T-helper 17 cell (primary cell): ENCODE measurements at places on chromosomes 5 and 9. TPM values are rescaled to one million over a fixed set of nuclear protein-coding genes. Genes with fewer than 3 reads are reported as not detected.

DNA sequence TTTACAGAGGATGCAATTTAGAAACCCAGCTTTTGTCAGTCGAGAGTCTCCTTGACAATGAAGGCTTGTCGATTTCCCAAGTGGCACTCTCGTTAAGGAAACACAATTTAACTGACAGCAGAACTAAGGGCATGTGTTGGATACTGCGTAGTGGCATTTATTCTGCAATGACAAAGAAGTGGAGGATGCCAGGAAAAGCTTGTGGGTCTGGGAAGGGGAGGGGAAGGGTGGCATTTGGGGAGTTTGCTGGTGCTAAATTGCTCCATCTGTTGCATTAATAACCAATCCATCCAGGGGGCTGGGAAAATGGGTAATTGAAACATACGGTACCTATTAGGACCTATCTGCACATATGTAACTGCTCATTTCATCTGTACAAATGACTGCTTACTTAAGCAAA, 190.6 kb downstream of the NSG2 start:
- no peaks in the 10 kb centered on the region for H3K36me3 ChIP-seq
- H3K27ac ChIP-seq, result no peak overlapping the region
- H3K4me3 ChIP-seq, result no peak overlapping the region
- no peak for DNase-seq
- no peaks in the 10 kb centered on the region for H3K4me1 ChIP-seq
- no peaks in the 10 kb centered on the region for H3K27me3 ChIP-seq

DNA sequence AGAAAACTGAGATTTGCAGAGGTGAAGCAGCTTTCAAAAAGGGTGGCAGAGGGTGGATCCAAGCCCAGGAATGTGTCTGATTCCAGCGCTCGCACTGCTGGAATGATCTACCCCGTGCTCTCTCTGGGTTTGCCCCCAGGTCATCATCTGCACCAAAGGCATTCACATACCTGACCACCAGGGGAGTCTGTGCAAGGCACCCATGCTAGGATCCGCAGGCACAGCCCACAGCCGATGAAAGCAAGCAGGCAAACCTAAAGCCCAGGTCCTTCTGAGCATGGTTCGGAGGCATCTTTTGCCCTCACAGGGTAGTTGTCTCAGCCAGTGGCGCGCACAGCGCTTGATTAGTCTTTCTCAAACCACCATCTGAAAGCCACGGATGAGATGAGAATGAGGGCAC, 56.6 kb downstream of the TEK start:
- H3K27me3 ChIP-seq, result no peaks in the 10 kb centered on the region
- no peak overlapping the region for H3K4me3 ChIP-seq
- H3K4me1 ChIP-seq, result no peaks in the 10 kb centered on the region
- H3K27ac ChIP-seq, result no peak overlapping the region

DNA sequence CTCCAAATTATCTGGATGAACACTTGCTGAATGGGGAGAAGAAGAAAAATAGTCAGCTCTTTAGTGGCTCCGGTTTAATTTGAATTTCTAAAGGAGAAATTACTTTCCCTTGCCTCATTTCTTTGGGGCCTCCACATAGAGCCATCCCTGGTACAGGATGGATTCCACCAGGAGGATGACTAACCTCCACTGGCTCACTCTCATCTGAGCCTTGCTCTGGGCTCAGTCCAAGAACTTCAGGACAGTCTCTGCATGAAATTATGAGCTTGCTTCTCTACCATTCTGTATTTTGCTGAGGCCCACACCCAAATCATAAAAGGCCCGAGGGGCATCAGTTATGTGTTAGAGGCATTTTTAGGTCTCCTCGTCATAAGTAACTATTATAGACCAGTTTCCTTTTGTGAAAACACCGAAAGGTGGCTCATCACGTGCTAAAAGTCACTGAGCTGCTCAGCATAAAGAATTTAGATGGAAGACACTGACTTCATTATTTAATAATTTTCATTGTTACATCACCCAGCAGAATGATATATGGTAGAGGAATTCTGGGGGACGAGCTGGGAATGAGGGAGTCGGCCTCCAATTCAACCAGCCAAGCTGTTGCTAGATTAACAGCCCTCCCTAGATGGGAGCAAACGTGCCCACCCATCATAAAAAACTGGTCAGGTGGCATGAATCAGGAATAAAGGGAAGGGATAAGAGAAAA, 222.1 kb downstream of the TARS1 start:
- H3K4me1 ChIP-seq, result no peaks in the 10 kb centered on the region
- H3K4me3 ChIP-seq, result no peak overlapping the region
- no peaks in the 10 kb centered on the region for H3K36me3 ChIP-seq

DNA sequence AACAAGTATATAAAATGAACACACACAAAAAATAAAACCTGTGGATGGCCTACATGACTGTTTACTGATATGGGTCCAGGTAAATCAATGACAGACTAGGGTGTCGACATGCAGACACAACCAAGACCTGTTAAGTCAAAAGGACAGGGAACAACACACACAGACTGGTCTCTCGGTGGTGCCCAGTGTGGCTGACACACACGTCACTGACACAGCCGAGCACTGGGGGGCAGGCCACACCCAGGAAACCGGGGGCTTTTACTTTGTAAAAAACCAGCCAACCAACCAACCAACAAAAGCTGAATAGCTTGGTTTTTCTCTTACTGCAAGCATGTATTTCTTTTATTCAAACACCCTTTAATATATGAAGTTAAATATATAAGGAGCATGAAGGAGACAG, 5.0 kb downstream of the FAM163B start:
- no peak overlapping the region for H3K27ac ChIP-seq
- no peak overlapping the region for H3K4me3 ChIP-seq
- no peaks in the 10 kb centered on the region for H3K36me3 ChIP-seq
- peaks cover 41% of the 10 kb centered on the region for H3K27me3 ChIP-seq
- peaks cover 5% of the 10 kb centered on the region for H3K4me1 ChIP-seq

DNA sequence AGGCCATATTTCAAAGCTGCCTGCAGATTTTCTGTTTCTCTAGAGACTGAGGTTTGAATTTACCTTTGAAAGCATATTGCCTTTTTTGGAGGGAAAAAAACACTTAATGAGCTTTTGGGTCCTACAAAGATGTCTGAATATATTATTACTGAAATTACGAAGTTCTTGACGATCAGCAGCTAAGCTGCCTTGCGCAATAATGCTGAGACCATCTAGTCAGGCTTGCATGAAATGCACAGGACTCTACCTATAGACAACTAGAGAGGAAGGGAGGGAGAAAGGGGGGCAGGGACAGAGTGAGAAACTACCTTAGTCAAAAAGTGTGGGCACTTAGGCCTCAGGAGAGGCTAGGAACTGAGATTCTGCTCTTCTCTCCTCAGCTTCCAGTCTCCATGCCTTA, 175.9 kb upstream of the KIF2A start:
- no peaks in the 10 kb centered on the region for H3K27me3 ChIP-seq
- no peak overlapping the region for H3K27ac ChIP-seq
- H3K4me1 ChIP-seq, result no peaks in the 10 kb centered on the region
- DNase-seq, result no peak
- H3K4me3 ChIP-seq, result no peak overlapping the region

- no peak overlapping the region for H3K27ac ChIP-seq
- no peak for DNase-seq
- H3K4me3 ChIP-seq, result no peak overlapping the region
- no peaks in the 10 kb centered on the region for H3K27me3 ChIP-seq
- H3K36me3 ChIP-seq, result peaks cover 2% of the 10 kb centered on the region
These were observed 5.0 kb downstream of the GBGT1 start for GRCh38 chr9:133158695-133159094.

- H3K27ac ChIP-seq, result peak overlapping the region; percentile 59
- no peaks in the 10 kb centered on the region for H3K36me3 ChIP-seq
- peaks cover 5% of the 10 kb centered on the region for H3K27me3 ChIP-seq
These were observed 421 bp upstream of the DEPDC1B start for GRCh38 chr5:60700416-60700757.

- no peak overlapping the region for H3K27ac ChIP-seq
- no peak for DNase-seq
- no peaks in the 10 kb centered on the region for H3K4me1 ChIP-seq
- peaks cover 8% of the 10 kb centered on the region for H3K27me3 ChIP-seq
- no peaks in the 10 kb centered on the region for H3K36me3 ChIP-seq
These were observed 40.0 kb upstream of the MYO10 start for GRCh38 chr5:16975950-16976624.

DNA sequence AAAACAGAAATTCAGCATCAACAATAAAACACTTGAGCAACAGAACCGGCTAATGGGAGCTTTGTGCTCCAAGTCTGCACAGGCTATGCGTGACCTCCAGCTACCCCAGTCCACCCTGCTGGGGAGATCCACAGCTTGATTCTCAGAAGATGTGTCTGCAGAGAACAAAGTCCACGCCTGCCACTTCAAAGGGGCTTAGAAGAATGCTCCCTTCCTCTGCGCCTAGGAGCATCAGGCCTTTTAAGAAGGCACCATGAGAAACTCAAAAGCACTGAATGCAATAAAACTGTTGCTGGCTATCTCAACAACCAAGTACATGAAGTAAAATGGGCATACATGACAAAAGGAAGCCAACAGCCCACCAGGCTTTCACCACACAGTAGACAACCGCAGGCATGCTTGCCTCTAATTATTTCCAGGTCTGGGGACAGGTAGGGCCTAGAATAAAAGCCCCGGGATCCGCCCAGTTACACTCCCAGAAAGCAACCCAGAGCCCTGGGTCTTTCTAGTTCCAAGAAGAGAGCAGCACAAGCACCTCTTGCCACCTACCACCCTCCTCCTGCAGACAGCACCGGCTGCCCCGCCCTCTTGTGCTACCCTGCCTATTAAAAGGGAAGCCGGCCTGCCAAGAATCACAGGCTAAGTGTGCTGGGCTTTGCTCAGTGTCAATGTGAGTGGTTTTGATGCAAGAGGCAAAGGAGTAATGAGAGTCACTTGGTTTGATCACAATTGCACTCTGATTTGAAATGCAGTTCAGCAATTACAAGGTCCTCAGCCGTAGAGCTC, 123.2 kb downstream of the SPOCK1 start:
- peaks cover 8% of the 10 kb centered on the region for H3K27me3 ChIP-seq
- no peak for DNase-seq
- no peaks in the 10 kb centered on the region for H3K36me3 ChIP-seq
- no peak overlapping the region for H3K27ac ChIP-seq
- no peak overlapping the region for H3K4me3 ChIP-seq

DNA sequence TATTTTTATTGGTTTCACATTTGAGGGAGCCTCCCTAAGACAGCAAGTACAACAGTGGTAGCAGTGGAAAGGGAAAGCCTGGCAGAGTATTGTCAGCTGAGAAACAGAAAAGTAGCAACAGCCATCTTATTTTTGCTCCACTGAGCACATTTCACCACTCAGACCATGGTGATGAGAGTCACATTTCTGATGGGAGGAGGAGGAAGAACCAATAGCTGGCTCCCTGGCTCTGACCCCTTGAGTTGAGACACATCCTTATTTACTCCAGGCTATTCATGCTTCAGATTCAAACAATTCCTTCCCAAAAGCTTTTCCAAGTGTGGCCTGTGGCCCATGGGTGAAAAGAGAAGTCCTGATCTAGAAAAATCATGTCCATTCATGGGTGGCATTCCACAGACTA, 236.3 kb downstream of the ARHGAP26 start:
- no peaks in the 10 kb centered on the region for H3K27me3 ChIP-seq
- peaks cover 53% of the 10 kb centered on the region for H3K4me1 ChIP-seq
- H3K36me3 ChIP-seq, result no peaks in the 10 kb centered on the region
- H3K27ac ChIP-seq, result peak overlapping the region; percentile 99
- no peak overlapping the region for H3K4me3 ChIP-seq

The PCDHGA9 gene
- not detected for total RNA-seq

The LCN6 gene
- total RNA-seq, result not detected

The AK8 gene
- not detected for total RNA-seq

The SPATA31C1 gene
- not detected for total RNA-seq

The SLCO6A1 gene
- not detected for total RNA-seq

The GRM6 gene
- total RNA-seq, result not detected
